ENCODE measurements at places on chromosomes 4 and X.

GRCh38 chr4:99300934-99301333 is 10.1 kb upstream of the ADH1A start:
- DNase-seq, result peak; percentile 46

DNA sequence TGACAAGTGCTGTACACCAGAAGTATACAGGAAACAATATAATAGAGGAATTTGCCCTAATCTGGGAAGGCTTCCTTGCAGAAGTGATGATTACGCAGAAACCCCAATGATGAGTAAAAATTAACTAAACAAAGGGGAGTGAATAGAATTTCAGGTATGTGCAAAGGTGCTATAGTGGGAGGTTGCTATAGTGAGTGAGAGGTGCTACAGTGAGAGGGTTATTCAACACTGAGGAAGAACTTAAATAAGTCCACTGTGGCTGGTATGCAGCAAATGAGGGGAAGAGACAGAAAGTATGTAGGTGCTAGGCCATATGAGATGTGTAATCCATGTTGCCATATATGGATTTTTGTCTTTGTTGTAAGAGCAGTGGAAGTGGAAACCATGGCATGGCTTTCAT is 69.5 kb downstream of the TRIM2 start:
- DNase-seq, result no peak

DNA sequence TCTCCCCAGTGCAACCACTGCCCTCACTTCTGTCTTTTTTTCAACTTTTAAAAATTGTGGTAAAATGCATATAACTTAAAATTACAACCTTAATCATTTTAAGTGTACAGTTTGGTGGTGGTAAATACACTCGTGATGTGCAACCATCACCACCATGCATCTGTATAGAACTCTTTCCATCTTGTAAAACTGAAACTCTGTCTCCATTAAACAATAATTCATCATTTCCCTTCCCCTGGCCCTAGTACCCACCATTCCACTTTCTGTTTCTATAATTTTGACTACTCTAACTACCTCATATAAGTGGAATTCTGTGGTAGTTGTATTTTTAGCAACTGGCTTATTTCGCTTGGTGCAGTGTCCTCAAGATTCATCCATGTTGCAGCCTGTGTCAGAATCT is 6.8 kb upstream of the CTBP1 start:
- DNase-seq, result no peak

- DNase-seq, result no peak
Measured at GRCh38 chrX:13741695-13742094, 7.1 kb downstream of the OFD1 start.

DNA sequence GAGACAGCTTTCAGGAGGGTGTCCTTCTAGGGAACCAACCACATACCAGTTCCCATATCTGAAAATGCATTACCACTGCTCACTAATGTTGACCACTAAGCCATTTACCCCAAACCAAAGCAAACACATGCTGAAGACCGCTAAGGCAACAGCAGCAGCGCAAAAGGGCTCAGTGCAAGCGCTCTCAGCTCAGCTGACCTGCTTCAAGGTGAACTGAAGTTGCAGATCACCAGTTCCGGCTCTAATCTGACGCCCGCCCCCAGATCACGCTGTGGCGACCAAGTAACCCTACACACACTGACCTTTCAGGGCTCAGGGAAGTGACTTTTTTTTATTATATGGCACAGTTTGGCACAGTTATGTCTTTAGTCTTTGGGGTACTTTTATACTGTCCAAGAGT is 5.8 kb downstream of the MECP2 start:
- no peak for DNase-seq

DNA sequence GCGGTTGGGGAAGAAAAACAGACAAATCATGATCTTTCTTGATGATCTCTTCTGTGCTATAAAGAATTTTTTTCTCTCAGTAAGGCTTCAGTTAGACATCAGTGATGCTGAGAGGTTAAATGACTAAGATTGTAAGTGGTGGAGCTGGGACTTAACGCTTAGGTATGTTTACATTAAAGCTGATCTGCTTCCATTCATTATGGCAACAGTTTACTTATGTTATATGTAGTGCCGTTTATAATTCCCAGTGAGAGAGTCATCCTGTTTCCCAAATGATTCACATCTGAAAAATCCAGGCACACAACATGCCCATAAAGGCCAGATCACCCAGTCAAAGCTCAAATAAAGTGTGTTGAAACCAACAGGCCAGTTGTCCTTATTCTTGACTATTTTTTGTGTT is 50.1 kb downstream of the CENPVL3 start:
- DNase-seq, result no peak

Data from right kidney (tissue), 9 donors.